ENCODE measurements at places on chromosomes 12 and 14.

DNA sequence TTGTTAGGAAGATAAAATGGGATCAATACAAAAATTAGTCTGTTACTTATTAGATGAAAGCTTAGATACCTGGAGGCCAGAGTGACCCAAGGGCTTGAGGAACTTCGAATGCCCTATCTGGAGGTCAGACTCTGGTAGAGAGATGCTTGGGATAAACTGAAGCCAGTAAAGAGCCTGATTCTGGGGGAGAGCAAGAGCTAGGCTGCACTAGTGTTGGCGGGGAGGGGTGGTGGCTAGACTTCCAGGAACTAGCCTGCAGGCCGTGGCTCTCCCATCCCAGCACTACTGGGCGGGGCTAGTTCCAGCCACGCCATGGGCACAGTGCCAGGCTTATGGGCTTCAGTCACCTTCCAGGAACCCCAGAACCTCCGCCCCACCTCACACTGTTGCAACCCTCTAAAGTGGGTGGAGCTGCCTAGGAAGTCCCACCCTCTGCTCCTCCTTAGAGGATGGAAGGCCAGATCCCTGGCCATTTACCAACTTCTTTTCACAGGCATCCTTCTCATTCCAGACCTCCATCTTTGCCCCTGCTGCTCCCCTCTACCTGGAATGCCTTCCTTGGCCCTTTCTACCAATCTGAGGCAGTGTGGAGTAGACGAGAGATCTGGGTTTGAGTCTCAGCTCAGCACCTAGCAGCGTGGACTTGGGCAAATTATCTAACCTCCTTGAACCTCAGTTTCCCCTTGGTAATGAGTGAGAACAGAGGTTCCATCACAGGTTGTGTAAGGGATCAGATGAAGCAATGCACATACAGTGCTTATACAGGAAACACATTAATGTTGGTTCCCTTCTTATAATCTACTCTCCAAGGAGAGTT, 6.3 kb upstream of the NFE2 start:
- no peak for DNase-seq

DNA sequence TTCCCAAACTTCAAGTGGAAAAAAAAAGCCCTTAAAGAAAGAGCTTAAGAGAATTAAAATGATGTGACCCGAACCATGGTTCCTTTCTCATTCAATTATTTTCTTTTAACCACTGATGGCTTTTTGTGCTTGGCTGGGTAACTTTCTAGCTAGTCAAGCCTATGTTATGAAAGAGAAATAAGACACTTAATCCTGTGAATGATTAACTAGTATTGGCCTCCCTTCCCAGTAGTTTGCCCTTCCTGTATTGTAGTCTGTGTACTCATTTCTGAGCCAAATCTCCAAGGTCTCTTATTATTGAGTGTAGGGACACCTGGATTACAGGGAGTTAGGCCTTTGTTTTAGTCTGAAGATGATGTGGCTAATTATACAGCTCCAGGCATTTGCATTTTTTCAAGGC, 353.0 kb downstream of the RAD51B start:
- DNase-seq, result no peak

- DNase-seq, result no peak
Observed at GRCh38 chr14:87615047-87615446, 377.9 kb downstream of the GALC start.

DNA sequence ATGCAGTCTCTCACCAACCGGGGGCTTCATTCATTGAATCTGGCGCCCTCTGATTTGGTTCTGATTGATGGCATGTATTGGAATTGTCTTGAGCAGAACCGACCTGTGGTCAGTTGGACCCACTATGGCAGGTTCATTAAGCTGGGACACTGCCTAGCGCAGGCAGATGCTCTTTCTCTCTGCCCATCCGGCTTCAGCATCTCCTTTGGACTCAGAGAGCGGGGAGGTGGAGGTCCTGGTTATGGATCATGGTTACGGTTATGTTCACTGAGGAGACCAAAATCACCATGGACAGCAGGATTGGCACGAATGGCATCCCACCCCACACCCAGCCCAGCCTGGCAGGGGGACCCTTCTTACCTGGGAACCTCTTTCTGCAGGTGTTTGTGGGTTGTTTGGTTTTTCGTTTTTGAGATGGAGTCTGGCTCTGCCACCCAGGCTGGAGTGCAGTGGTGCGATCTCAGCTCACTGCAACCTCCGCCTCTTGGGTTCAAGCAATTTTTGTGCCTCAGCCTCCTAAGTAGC, 16.4 kb upstream of the BCL7A start:
- DNase-seq, result no peak

- DNase-seq, result no peak
Observed at GRCh38 chr12:104478396-104479122, 21.8 kb downstream of the CHST11 start.

GRCh38 chr12:95517246-95517645, 34.0 kb downstream of the USP44 start:
- no peak for DNase-seq

- DNase-seq, result no peak
Observed at GRCh38 chr12:56202838-56203237, 13.6 kb upstream of the SMARCC2 start.

GRCh38 chr14:79175671-79176070, 1005.5 kb downstream of the NRXN3 start:
- no peak for DNase-seq

DNA sequence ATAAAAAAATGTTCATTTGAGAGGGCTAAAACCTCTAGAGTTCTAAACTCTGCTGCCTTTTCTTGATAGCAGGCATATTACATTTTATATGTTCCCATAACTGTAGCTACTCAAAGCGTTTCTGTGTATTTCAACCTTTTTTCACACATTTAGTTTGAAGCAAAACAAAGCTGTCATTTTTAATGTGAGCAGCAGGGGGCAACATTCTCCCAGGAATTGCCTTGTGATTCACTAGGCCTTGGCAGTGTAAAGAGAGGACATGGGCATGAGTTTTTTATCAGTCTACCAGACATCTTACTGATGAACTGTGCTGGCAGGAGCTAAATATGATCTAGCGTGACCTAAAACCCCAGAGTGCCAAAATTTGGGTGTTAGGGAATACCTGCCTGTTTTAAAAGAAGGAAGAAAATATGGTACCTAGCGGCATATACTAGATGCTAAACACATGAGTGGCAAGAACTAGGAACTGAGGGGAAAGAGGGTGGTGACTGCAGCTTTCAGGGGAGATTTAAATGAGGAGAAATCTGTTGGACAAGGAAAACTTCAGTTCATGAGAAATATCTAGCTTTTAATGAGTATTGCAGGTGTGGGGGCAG, 65.3 kb downstream of the IFT43 start:
- DNase-seq, result peak; percentile 95

GRCh38 chr12:4292341-4293073, 18.9 kb downstream of the CCND2 start:
- no peak for DNase-seq

DNA sequence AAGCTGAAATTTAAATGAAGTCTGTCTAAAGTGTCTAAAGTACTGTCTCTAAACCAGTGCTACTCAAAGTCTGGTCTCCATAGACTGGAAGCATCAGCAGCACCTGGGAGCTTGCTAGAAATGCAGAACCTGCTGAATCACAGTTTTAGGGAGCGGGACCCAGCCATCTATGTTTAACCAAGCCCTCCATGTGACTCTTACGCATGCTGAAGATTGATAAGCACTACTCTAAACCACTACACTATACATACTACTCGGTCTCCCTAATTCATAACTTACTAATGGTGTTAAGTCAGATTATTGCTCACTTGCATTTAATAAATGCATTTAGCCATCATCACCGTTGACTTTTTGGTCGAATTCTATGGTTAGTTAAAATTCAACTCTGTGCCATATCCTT, 88.8 kb downstream of the SLC25A21 start:
- no peak for DNase-seq

DNA sequence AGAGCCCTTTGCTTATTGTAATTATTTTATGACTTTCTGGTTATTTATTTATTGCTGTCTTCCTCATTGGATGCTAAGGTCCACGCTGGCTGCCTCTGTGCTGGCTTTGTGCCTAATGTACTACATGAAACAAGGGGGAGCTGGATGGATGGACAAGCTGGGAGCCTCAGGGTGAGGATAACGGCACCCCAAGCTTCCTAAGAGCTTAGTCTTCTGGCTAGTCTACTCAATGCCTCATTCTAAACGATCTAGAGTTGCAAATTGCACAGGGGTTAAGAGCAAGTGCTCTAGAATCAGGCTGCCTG, 172.0 kb downstream of the CHST11 start:
- DNase-seq, result no peak

DNA sequence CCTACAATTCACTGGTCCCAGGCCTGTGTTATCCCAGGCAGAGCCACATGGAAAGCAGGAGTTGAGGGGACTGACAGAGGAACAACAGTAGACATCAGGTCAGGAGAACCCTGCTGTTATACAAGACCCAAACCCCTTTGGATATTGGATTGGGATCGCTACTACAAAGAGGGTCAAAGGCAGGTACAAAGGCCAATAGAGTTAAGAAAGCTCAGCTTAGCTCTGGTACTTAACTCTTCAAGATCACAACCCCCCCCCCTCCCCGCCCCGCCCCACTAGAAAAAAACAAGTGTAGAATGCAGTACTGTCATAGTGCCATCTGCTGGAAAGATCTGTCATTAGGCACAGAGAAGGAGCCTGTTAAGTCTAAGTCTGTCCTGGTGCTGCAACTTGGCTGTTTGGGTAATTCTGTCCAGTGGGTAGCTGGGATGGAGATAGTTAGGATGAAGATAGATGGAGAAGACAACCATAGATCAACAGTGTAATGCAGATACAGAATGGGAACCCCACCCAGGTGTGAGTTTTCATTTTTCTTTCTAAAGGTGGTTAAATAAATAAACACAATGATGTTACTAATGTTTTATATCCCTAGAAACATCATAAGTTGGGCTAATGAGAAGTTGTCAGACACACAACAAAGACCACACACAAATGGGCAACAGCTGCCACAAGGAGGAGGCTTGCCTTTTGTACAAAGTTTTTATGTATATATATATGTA, 17.2 kb downstream of the REM2 start:
- peak; percentile 65 for DNase-seq

GRCh38 chr12:90167518-90168208, 459.0 kb upstream of the ATP2B1 start:
- no peak for DNase-seq

DNA sequence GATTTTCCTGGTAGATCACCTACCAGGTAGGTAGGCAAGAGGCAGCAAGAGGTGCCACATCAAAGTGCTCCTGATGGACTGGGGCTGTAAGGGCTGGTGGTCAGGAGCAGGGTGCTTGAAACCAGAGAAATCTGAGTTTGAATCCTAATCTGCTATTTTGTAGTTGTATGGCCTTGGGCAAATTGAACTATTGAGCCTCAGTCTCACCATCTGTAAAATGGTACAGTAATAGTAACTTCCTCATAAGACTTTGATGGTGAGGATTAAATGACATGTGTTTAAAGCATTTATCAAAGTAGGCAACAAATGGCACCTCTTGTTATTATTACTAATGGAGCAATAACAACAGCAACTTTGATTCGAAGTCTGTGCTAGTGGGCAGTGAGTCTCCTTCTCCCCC, 32.0 kb downstream of the JDP2 start:
- DNase-seq, result no peak

DNA sequence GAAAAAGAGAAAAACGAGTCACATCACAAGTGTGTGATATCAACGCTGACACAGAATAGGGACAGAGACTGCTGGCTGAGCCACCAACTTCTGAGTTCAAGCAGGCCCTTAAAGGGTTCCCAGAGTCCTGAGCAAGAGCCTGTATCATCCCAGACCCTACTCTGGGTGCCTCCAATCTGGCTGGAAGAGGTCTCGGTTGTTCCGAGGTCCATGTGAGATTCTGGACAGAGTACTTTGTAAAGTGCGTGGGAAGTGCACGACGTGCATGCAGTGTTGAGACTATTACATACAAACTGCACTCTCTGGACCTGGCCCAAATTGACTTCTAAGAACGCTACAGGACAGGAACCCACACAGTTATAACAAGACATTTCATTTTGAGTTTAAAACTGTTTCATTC, 40.6 kb downstream of the MOK start:
- no peak for DNase-seq

- no peak for DNase-seq
Observed at GRCh38 chr12:75533239-75533638, 21.8 kb upstream of the KRR1 start.

DNA sequence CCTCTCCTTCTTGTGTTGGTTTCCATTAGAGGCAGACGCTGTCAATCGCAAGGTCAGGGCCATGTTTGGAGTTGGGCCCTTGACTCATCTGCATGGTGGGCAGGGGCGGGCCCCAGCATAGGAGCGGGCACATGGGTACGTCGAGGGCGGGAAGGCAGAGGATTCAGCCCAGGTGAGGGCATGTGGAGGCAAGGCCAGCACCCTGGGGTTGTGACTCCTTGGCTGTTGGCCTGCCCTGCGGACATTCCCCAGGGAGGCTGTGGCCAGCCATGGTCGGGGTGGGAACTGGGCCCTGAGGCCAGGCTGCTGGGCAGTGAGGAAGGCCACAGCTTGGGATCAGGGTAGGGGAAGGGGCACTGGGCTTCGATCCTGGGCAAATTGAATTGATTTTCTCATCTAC, 10.3 kb downstream of the RPS6KL1 start:
- DNase-seq, result no peak

GRCh38 chr14:24273422-24273998, 2.1 kb upstream of the RABGGTA start:
- DNase-seq, result peak; percentile 5

DNA sequence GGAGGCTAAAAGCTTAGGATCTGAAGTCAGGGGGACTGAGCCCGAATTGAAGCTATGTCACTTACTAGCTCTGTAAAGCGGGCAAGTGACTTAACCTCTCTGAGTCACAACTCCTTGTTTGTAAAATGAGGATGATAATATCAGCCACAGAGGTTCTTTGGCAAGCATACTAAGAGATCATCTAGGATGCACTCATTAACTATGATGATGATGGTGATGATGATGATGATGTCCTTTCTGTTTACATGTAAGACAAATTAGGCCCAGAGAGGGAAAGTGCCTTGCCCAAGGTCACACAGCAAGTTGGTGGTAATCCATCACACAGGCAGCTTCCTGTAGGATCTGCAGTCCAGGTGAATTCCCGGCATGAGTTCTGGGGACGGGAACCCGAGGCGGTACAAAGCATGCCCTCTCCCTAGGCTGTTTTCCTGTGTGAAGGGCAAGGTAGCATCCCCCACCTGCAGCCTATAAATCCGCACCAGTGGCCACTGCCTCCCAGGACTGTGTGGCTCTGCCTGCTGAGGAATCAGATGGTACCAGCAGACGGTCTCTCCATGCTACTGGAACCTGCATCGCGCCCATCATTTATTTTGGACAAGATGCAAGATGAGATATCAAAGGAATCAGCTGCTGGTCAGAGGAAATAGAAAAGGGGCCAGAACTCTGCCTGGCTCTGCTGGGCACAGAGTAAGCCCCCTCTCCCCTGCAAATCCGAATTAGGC, 55.2 kb downstream of the MAP1LC3B2 start:
- DNase-seq, result no peak

DNA sequence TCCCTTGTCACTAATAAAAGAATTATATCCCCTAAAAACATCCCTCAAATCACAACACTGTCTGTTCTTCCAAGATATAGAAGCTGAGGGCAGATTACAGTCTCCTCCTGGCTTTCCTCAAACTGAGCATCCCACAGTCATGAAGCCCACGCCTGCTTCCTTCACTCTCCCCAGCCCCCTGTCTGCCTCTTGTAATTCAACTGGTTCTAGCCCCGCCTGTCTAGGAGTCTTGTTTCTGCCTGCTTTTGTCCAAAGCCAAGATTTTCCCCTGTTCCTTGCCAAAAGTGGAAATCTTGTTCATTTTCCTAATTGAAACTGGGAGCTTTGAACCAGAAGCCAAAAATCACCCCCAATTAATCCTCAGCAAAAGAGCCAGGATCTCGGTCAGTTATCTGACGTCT, 35.9 kb upstream of the PWP1 start:
- DNase-seq, result no peak

GRCh38 chr12:53232646-53233461, 845 bp upstream of the RARG start:
- peak; percentile 50 for DNase-seq
